ENCODE measurements at places on chromosomes 6 and 20. TPM values are rescaled to one million over a fixed set of nuclear protein-coding genes. Genes with fewer than 3 reads are reported as not detected.

Gene CDH22
- 0.11 TPM for total RNA-seq

DNA sequence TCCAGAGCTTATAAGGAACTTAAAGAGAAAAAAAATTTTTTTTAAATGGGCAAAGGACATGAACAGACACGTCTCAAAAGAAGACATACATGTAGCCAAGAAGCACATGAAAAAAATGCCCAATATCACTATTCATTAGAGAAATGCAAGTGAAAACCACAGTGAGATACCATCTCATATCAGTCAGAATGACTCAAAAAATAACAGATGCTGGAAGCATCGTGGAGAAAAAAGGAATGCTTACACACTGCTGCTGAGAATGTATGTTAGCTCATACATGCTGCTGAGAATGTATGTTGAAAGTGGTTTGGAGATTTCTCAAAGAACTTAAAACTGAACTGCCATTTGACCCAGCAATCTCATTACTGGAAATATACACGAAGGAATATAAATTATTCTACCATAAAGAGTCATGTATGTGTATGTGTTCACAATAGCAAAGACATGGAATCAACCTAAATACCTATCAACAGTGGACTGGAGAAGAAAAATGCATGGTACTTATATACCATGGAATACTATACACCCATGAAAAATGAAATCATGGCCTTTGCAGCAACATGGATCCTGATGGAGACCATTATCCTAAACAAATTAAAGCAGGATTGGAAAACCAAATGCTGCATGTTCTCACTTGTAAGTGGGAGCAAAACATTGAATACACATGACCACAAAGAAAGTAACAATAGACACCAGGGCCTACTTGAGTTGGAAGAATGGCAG, 5.2 kb downstream of the OR11A1 start:
- H3K4me3 ChIP-seq = no peak overlapping the region
- H3K27ac ChIP-seq = no peak overlapping the region
- H3K4me1 ChIP-seq = no peaks in the 10 kb centered on the region
- no peaks in the 10 kb centered on the region for H3K27me3 ChIP-seq

DNA sequence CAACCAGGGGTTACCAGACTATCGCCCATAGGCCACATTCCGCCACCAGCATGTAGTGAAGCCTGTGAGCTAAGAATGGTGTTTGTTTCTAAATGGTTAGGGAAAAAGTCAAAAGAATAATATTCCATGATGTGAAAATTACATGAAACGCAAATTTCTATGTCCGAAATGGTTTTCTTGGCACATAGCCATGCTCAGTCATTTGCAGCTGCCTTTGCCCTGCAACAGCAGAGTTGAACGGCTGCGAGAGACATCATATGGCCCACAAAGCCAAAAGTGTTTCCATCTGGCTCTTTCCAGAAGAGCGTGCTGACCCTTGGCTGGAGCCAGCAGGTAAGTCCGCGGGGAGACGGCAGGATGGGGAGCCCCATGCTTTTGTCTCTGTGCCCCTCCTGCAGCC, 60.7 kb downstream of the FAM120B start:
- no peak for DNase-seq
- no peaks in the 10 kb centered on the region for H3K27me3 ChIP-seq
- H3K27ac ChIP-seq = no peak overlapping the region
- H3K4me1 ChIP-seq = peaks cover 31% of the 10 kb centered on the region

DNA sequence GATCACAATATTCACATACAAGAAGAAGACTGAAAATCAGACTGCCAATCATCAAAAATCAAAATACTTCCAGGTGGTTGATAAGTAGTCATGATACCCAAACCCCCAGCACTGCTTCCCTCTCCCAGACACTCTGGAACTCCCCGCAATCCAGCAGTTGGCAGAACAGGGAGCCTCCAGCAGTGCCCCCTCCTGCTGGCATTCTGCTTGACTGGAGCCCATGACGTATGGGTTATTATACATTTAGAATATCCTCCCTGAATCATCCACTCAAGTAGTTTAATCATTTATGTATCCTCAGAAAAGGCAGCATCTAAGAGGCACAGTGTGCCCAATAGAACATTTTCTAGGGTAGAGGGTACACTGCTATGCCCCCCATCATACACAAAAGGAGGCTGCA, 9.3 kb upstream of the OGFRL1 start:
- no peak for DNase-seq
- no peaks in the 10 kb centered on the region for H3K4me1 ChIP-seq
- H3K4me3 ChIP-seq = no peak overlapping the region
- no peak overlapping the region for H3K27ac ChIP-seq

DNA sequence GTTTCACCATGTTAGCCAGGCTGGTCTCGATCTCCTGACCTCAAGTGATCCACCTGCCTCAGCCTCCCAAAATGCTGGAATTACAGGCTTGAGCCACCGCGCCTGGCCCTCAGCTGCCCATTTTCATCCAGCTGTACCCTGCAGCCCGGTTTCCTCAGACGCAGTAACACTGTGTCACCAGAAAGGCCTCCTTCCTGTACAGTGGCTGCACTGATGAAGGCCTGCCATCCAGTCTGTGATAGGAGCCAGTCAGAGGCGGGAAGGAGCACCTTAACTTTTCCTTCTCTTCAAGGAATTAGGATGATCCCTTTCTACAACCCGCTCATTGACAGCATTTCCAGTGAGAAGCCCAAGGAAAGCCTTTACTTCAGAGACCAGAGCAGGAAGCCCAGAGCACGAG, 75.9 kb downstream of the GFOD1 start:
- H3K27ac ChIP-seq = no peak overlapping the region
- DNase-seq = no peak
- H3K4me1 ChIP-seq = no peaks in the 10 kb centered on the region

GRCh38 chr6:136037242-136037875, 185.9 kb downstream of the PDE7B start:
- no peak overlapping the region for H3K4me3 ChIP-seq
- 0 out of 2 replicates have a peak, but pooled peaks cover 7% of the 10 kb centered on the region for H3K4me1 ChIP-seq
- no peak overlapping the region for H3K27ac ChIP-seq
- no peaks in the 10 kb centered on the region for H3K27me3 ChIP-seq
- H3K36me3 ChIP-seq = no peaks in the 10 kb centered on the region
- DNase-seq = no peak

GRCh38 chr6:73443555-73443954, 8.5 kb downstream of the CGAS start:
- no peaks in the 10 kb centered on the region for H3K4me1 ChIP-seq
- H3K27ac ChIP-seq = no peak overlapping the region
- no peak overlapping the region for H3K4me3 ChIP-seq
- H3K27me3 ChIP-seq = no peaks in the 10 kb centered on the region
- no peak for DNase-seq
- no peaks in the 10 kb centered on the region for H3K36me3 ChIP-seq

GRCh38 chr20:3813848-3814581, 6.3 kb upstream of the AP5S1 start:
- no peak for DNase-seq
- no peak overlapping the region for H3K27ac ChIP-seq
- H3K36me3 ChIP-seq = no peaks in the 10 kb centered on the region
